Activated T-cell treated with anti-CD3 and anti-CD28 coated beads for 1 hour (primary cell): ENCODE measurements at places on chromosomes 16 and 17.

GRCh38 chr16:14562691-14563491, 67.2 kb downstream of the PARN start:
- DNase-seq, result no peak

- no peak for DNase-seq
Observed at GRCh38 chr17:4514779-4515178, 16.1 kb downstream of the SPNS2 start.

- no peak for DNase-seq
Observed at GRCh38 chr17:63932721-63933120, 590 bp upstream of the CD79B start.

DNA sequence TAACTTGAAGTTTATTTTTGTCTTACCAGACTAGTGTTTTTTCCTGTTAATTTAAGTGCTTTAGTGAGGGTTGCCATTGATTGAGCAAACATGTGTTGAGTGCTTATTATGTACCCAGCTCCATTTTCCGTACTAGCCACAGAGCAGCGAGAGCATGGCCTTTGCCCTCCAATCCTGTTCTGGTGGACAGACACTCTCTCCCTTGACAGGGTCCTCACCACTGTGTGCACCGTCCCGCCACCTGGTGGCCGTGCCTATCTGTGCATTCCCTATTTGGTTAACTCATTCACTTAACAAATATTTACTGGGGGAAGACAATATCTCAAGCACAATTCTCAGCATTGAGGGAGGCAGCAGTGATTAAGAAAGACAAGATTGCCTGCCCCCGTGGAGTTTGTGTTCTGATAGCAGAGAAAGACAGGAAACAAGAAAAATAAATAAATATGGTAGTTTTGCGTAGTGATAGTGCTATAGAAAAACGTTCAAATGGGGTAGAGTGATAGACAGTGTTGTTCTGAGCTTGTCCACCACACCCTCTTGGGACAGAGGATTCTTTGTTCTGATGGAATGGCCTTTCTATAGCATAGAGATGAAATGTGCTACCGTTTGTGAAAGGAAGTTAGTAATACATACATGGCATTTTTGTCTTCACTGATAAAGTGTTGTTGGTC, 13.0 kb downstream of the CDH13 start:
- DNase-seq, result peak; percentile 37

DNA sequence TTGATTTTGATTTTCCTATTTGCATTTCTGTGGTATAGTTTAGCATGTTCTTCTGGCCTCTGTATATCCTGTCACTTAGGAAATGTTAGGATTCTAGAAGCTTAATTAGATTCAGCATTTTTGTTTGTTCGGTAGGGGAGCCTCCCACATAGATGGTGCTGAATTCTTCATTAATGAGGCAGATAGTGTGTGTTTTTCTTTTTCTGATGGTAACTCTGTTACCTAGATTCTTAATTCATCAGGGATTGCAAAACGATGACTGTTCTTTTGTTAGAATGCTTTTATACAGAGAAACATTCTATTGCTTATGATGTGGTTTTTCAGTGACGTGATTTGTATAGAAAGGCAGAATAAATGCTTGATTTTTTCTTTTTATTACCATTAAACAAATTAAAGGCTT, 19.0 kb downstream of the BANP start:
- no peak for DNase-seq

DNA sequence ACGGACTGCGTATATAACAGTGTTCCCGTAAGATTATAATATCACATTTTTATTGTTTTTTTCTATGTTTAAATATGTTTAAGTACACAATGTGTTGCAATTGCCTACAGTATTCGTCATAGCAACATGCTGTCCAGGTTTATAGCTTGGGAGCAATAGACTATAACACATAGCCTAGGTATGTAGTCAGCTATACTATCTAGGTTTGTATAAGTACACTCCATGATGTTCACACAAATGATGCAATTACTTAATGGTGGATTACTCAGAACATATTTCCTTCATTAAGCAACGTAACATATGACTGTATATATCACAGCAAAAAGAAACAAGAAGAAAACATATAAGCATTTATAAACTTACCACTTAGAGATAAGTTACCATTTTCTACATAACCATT, 160.0 kb downstream of the CBLN1 start:
- DNase-seq, result no peak

DNA sequence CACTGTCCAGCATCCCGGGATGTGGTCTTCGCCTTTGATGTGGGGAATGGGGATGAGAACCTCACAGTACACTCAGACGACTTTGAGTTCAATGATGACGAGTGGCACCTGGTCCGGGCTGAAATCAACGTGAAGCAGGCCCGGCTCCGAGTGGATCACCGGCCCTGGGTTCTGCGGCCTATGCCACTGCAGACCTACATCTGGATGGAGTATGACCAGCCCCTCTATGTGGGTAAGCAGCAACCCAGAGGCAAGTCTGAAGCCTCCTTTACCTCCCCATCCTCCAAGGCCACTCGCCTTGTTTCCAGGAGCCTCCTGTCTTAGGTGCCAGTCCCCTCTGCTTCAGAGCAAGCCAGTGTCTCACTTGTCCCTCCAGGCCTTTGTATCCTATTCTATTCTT, 10.2 kb downstream of the CNTNAP1 start:
- DNase-seq, result no peak

DNA sequence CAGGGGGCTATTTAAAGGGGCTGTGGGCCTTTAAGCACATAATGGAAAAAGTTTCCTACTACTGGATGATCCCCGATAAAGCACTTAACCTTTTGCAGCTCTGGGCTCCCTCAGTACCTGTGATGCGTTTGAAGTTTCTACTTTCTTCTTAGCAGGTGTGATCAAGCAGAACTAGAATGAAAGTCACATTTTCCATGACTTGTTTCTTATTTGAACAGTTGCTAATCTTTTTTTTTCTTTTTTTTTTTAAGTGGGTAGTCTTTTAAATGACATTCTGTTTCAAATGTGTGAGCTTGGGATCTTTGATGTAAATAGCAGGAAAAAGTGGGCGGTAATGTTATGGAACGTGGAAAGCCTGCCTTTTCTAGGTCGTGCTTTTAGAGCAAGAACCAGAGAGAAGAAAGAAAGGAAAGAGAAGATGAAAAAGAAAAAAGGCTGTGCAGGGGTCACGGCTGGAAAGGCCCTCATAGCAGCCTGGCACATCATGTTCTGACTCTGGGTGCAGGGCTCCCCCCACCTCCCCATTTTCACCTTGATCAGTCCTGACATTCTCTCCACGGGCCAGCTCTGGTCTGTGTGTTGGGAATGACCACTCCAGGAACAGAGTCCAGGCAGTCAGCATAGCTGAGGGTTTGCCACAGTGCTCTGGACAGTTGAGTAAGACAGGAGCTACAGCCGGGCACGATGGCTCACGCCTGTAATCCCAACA, 150.6 kb downstream of the CLEC16A start:
- no peak for DNase-seq

DNA sequence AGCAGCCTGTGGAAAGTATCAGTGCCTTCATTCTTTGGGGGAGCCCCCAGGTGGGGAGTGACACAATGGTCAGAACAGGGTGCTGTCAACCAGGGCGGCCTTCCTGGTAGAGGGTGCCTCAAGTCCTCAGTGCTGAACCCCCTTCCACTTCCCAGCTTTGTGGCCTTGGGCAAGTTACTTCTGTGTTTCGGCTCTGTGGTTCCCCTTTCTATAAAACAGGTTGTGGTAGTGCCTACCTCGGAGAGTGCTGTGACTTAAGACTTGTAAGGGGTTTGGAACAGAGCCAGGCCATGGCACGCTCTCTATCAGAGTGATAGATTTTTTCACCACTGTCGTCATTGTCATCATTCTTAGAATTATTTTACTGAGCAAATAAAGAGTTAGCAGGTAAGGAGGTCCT, 141.1 kb downstream of the CCDC182 start:
- peak; percentile 52 for DNase-seq

DNA sequence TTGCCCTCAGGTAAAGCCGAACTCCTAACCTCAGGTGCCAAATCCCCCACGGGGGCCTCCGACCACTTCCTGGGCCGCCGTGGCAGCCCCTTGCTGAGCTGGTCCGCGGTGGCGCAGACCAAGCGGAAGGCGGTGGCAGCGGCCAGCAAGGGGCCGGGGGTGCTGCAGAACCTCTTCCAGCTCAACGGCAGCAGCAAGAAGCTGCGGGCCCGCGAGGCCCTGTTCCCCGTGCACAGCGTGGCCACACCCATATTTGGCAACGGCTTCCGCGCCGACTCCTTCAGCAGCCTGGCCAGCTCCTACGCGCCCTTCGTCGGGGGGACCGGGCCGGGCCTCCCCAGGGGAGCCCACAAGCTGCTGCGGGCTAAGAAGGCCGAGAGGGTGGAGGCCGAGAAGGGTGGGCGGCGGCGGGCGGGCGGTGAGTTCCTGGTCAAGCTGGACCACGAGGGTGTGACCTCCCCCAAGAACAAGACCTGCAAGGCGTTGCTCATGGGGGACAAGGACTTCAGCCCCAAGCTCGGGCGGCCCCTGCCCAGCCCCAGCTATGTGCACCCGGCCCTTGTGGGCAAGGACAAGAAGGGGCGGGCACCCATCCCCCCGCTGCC, 51.6 kb downstream of the ACTG1 start:
- DNase-seq, result no peak

- no peak for DNase-seq
Observed at GRCh38 chr16:77739559-77739892, 17.2 kb downstream of the NUDT7 start.

- no peak for DNase-seq
Observed at GRCh38 chr16:17556276-17557052, 85.7 kb upstream of the XYLT1 start.

- no peak for DNase-seq
Observed at GRCh38 chr17:73163043-73163442, 1.8 kb upstream of the SSTR2 start.

GRCh38 chr16:56684256-56684925, 2.1 kb downstream of the MT1X start:
- DNase-seq, result no peak

GRCh38 chr17:8941520-8941919, 24.0 kb downstream of the PIK3R5 start:
- peak; percentile 43 for DNase-seq

DNA sequence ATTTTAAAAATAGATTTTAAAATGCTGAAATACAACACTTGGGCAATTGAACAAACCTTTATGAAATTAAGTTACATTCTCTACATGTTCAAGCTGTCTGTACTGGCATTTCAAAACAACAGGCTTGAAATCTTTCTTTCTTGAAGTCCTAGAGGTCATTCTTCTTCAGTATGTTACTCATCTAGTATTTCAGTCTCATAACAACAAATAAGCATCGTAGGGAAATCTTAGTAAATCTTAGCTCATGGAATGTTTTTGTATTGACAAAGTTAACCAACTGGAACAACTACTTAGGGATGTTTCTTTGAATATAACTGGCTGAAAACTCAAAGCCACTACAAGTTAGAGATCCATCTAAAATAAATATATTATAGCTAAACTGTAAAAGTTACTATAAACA, 96.6 kb downstream of the KIF2B start:
- no peak for DNase-seq

GRCh38 chr16:2912330-2913199, 834 bp downstream of the FLYWCH1 start:
- peak; percentile 17 for DNase-seq

DNA sequence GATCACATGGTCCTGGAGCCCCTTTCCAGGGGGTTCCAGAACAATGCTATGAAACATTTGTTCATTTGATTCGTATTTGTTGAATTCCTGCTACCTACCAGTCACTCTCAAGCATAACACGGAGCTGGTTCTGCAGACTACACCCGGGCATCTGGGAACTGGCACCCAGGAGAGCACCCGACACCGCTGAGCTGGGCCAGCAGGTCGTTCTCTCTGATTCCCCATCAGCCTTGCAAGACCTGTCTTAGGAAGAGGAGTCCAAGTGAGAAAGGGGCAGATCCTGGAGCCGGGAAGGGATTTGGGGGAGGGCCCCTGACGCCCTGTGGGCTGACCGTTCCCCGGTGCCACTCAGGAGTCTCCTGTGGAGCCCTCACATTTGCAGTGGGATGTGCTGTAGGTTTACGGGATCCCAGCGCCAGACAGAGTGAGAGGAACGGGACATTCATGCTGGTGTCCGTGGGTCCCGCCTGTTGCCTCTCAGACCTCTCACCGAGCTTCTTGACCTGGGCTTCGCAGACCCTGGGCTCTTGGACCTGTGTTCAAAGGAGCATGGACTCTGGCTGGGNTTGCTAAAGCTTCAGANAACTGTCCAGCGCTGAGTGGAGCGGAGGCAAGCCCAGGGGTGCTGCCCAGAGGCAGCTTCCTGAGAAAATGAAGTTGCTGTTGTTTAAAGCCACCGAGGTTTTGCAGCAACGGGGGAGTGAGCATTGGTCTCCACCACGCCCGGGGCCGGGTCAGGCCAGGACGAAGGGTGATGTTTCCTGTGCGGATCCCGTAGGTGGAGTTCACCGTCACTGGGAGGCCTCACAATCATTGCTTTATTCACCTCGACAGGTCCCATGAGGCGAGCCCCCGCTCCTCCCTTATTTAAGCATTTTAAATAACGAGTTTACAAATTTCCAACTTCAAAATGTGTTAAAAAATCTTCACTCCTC, 49.2 kb downstream of the METRNL start:
- no peak for DNase-seq
